Nasal cavity respiratory epithelium epithelial cell of viscerocranial mucosa (primary cell): ENCODE measurements at places on chromosomes 7 and 10. TPM values are rescaled to one million over a fixed set of nuclear protein-coding genes. Genes with fewer than 3 reads are reported as not detected.

HMX3 gene
- total RNA-seq: 0.07 and 0.34 TPM in 2 replicates

ABCC2 gene
- total RNA-seq: 0.34 and 0.71 TPM in 2 replicates

LDB3 gene
- under 0.01 and 0.07 TPM in 2 replicates for total RNA-seq

HILPDA gene
- total RNA-seq: 21.2 and 22.6 TPM in 2 replicates

GOLGA7B gene
- 0.21 and 0.34 TPM in 2 replicates for total RNA-seq

TMEM140 gene
- total RNA-seq: under 0.01 and 1.8 TPM in 2 replicates

PRPS1L1 gene
- total RNA-seq: not detected in 2 replicates

LBX1 gene
- not detected in 2 replicates for total RNA-seq

CASTOR2 gene
- total RNA-seq: 2.4 and 7.2 TPM in 2 replicates

TMEM26 gene
- not detected in 2 replicates for total RNA-seq

C10orf67 gene
- under 0.01 TPM in 1 of 2 replicates, not detected in the other for total RNA-seq

RHEB gene
- 83.2 and 85.1 TPM in 2 replicates for total RNA-seq

NAT16 gene
- not detected in 2 replicates for total RNA-seq

BAG3 gene
- total RNA-seq: 11.6 and 46.9 TPM in 2 replicates

SNX10 gene
- total RNA-seq: 1.0 and 3.6 TPM in 2 replicates

FEZF1 gene
- total RNA-seq: under 0.01 TPM in 1 of 2 replicates, not detected in the other

SUFU gene
- total RNA-seq: 0.68 and 5.8 TPM in 2 replicates

GIMAP4 gene
- total RNA-seq: not detected in 2 replicates

SEMA3E gene
- 0.57 TPM in 1 of 2 replicates, not detected in the other for total RNA-seq

ANKRD1 gene
- under 0.01 and 1.4 TPM in 2 replicates for total RNA-seq

CC2D2B gene
- 0.14 TPM in 1 of 2 replicates, not detected in the other for total RNA-seq

OIT3 gene
- 0.14 TPM in 1 of 2 replicates, not detected in the other for total RNA-seq

LRWD1 gene
- 22.5 and 27.0 TPM in 2 replicates for total RNA-seq

TMEM213 gene
- not detected in 2 replicates for total RNA-seq

PTPRZ1 gene
- total RNA-seq: 15.4 and 17.7 TPM in 2 replicates

CREB5 gene
- 6.5 and 7.8 TPM in 2 replicates for total RNA-seq

BRAF gene
- 16.4 and 29.5 TPM in 2 replicates for total RNA-seq

ITIH5 gene
- total RNA-seq: 0.07 TPM in 1 of 2 replicates, not detected in the other

TBL2 gene
- total RNA-seq: 80.7 and 93.0 TPM in 2 replicates

ZNF655 gene
- total RNA-seq: 38.3 and 65.4 TPM in 2 replicates

PON1 gene
- not detected in 2 replicates for total RNA-seq

EGR2 gene
- 0.64 and 0.68 TPM in 2 replicates for total RNA-seq

LIPF gene
- total RNA-seq: not detected in 2 replicates

FOXP2 gene
- 1.1 and 3.1 TPM in 2 replicates for total RNA-seq

SLC26A3 gene
- 0.14 TPM in 1 of 2 replicates, not detected in the other for total RNA-seq

GIMAP2 gene
- 0.21 TPM in 1 of 2 replicates, not detected in the other for total RNA-seq

DOCK1 gene
- total RNA-seq: 95.3 and 132 TPM in 2 replicates

PDE6C gene
- not detected in 2 replicates for total RNA-seq

SPAG6 gene
- total RNA-seq: not detected in 2 replicates

FAM237B gene
- not detected in 2 replicates for total RNA-seq

PRF1 gene
- total RNA-seq: not detected in 2 replicates

PAOX gene
- 3.9 and 6.8 TPM in 2 replicates for total RNA-seq

SLC39A12 gene
- not detected in 2 replicates for total RNA-seq

INHBA gene
- 8.5 and 11.2 TPM in 2 replicates for total RNA-seq

PLEKHS1 gene
- 0.28 TPM in 1 of 2 replicates, not detected in the other for total RNA-seq

AKR1C8 gene
- total RNA-seq: not detected in 2 replicates

POLR1F gene
- 19.5 and 28.8 TPM in 2 replicates for total RNA-seq

INSYN2A gene
- under 0.01 and 0.07 TPM in 2 replicates for total RNA-seq

CDH23 gene
- total RNA-seq: under 0.01 and 0.14 TPM in 2 replicates

NPC1L1 gene
- under 0.01 and 0.14 TPM in 2 replicates for total RNA-seq

EBLN1 gene
- total RNA-seq: not detected in 2 replicates

TMEM176A gene
- not detected in 2 replicates for total RNA-seq

PRSS37 gene
- total RNA-seq: not detected in 2 replicates

LANCL2 gene
- 8.2 and 11.8 TPM in 2 replicates for total RNA-seq

RNLS gene
- total RNA-seq: 7.9 and 14.1 TPM in 2 replicates

NUTM2E gene
- 0.21 and 0.34 TPM in 2 replicates for total RNA-seq

RARRES2 gene
- not detected in 2 replicates for total RNA-seq

PLXNA4 gene
- under 0.01 TPM in 2 replicates for total RNA-seq
